ENCODE measurements at places on chromosomes 2 and 18. TPM values are rescaled to one million over a fixed set of nuclear protein-coding genes. Genes with fewer than 3 reads are reported as not detected.

- H3K27me3 ChIP-seq, result no peaks in the 10 kb centered on the region
- no peaks in the 10 kb centered on the region for H3K4me1 ChIP-seq
- no peak overlapping the region for H3K27ac ChIP-seq
- no peaks in the 10 kb centered on the region for H3K36me3 ChIP-seq
- no peak overlapping the region for H3K4me3 ChIP-seq
These were observed 189.6 kb downstream of the DSC3 start for GRCh38 chr18:30852980-30853379.

DNA sequence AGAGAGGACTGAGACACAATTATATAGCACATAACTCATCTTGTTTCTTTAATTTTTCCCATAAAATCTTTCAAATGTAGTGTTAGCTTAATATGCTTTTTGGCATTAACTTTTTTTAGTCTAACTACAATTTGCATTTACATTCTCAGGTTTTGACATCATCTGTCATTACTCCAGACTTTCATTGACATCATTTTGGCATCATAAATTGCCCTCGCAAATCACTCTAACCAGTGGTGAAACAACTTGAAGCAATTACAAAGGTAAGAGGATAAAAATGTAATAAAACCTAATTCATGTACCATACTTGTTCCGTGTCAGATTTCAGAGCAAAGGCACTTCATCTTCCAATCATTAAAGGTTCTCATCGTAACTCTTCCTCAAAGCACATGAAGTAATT is 41.4 kb downstream of the RFX8 start:
- no peak for DNase-seq
- no peak overlapping the region for H3K4me3 ChIP-seq
- H3K27me3 ChIP-seq, result no peaks in the 10 kb centered on the region
- H3K36me3 ChIP-seq, result no peaks in the 10 kb centered on the region
- no peak overlapping the region for H3K27ac ChIP-seq
- H3K4me1 ChIP-seq, result no peaks in the 10 kb centered on the region

- no peaks in the 10 kb centered on the region for H3K4me1 ChIP-seq
- H3K27ac ChIP-seq, result no peak overlapping the region
- H3K36me3 ChIP-seq, result no peaks in the 10 kb centered on the region
- no peak overlapping the region for H3K4me3 ChIP-seq
- H3K27me3 ChIP-seq, result no peaks in the 10 kb centered on the region
These were observed 78.6 kb downstream of the NDUFA10 start for GRCh38 chr2:239946562-239946863.

DNA sequence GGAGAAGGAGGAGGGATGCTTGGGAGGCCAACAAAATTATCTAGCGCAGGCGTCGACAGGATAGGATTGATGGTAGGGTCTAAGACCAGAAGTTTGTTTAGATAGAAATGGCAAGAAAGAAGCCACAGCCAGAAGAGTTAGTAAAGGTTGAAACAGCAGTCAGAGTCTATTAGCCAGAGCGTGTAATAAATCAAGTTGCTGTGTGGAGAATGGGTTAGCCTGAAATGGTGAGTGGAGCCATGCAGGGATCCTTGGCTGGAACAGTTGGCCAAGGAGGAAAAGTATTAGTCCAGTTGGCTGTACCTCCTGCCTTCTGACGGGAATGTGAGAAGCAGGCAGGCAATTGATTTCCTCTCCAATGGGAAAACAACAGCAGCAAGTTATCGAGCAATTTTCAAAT is 190.7 kb upstream of the CCDC68 start:
- DNase-seq, result no peak
- H3K27me3 ChIP-seq, result no peaks in the 10 kb centered on the region
- no peaks in the 10 kb centered on the region for H3K36me3 ChIP-seq
- no peak overlapping the region for H3K27ac ChIP-seq

DNA sequence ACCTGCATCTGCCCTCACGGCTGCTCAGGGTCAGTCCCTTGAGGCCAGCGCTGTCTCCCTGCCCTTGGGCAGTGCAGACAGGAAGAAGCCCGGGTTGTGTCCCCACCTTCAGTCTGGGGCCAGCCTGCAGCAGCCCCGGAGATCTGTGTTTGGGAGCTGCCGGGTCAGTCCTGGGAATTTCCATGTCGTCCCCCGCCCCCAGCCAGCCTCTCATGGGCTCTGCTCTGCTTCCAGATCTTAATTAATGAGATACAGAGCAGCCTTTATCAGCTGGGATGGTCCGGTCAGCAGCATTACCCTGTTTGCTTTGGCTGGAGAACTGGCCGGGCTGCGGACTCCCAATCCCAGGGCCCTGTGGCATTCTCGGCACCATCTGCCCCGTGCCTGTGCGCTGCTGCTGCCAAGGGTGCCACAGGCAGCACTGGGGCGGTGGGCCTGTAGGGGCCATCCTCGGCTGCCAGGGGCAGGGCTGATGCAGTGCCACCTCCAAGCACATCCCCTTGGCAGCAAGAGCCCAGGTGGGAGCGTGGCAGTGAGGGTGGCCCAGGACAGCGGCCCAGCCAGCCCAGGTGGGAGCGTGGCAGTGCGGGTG is 2.4 kb downstream of the BOK start:
- no peak for DNase-seq
- H3K4me3 ChIP-seq, result no peak overlapping the region
- no peaks in the 10 kb centered on the region for H3K27me3 ChIP-seq
- no peaks in the 10 kb centered on the region for H3K36me3 ChIP-seq
- peaks cover 14% of the 10 kb centered on the region for H3K4me1 ChIP-seq

DNA sequence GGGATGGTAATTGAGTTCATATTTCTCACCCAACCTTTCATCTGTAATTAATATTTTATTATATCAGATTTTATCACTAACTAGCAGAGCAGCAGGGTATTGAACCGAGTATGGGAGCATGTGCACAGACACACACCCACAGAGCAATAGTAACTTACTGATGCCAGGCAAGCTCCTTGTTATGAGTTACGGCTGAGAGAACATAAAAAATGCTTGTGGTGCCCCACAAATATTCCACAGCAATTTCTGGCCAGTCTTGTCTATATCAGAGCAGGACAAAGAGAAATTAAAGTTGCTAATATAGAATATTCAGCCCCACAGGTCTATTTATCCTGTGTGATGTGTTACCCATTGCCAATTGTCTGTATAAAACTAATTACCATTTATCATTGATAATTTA is 501.8 kb upstream of the RAB12 start:
- H3K27ac ChIP-seq, result no peak overlapping the region
- no peak overlapping the region for H3K4me3 ChIP-seq
- no peaks in the 10 kb centered on the region for H3K36me3 ChIP-seq
- no peak for DNase-seq
- no peaks in the 10 kb centered on the region for H3K27me3 ChIP-seq

- DNase-seq, result no peak
- H3K27ac ChIP-seq, result no peak overlapping the region
- H3K27me3 ChIP-seq, result no peaks in the 10 kb centered on the region
- H3K36me3 ChIP-seq, result no peaks in the 10 kb centered on the region
These were observed 344.3 kb downstream of the CYP26B1 start for GRCh38 chr2:71803398-71803797.

DNA sequence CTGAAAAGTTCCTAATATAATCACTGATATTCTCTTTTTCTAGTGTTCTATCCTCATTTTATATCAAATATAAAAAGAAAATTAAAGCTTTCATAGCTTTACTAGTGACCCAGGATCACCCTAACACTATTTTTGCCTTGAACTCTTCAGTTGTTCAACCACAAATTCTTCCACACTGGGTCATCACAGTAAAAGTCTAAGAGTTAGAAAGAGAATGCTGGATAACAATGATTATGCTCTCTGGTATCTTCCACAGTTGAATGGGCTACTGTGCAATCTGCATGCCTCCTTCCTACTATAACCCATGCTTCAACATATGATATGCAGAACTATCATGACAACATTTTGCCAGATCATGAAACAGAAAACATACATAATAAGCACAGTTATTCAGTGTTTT is 32.3 kb downstream of the CHN1 start:
- H3K4me3 ChIP-seq, result no peak overlapping the region
- no peaks in the 10 kb centered on the region for H3K27me3 ChIP-seq
- peaks cover 12% of the 10 kb centered on the region for H3K4me1 ChIP-seq
- H3K27ac ChIP-seq, result no peak overlapping the region

DNA sequence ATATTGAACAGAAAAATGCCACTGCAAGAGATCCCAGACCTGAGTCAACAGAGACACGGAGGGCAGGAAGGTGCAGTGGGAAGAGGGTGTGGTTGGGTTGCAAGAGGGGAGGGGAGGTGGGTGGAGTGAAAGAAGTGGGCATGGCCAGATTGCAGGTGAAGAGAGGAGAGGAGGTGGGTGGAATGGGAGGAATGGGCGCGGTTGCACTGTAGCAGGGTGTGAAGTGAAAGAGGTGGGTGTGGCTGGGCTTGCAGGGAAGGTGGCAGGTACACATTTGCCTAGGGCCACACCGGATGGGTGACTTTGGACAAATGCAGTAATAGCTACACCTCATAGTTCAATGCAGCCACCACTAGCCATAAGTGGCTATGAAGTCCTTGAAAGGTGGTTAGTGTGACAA is 71.1 kb downstream of the DOCK10 start:
- H3K36me3 ChIP-seq, result no peaks in the 10 kb centered on the region
- peaks cover 25% of the 10 kb centered on the region for H3K4me1 ChIP-seq
- DNase-seq, result peak; percentile 84
- no peak overlapping the region for H3K27ac ChIP-seq
- H3K4me3 ChIP-seq, result no peak overlapping the region

GRCh38 chr2:6368281-6368680 is 497.4 kb downstream of the CMPK2 start:
- no peak for DNase-seq
- H3K27ac ChIP-seq, result no peak overlapping the region
- no peaks in the 10 kb centered on the region for H3K4me1 ChIP-seq
- no peak overlapping the region for H3K4me3 ChIP-seq
- no peaks in the 10 kb centered on the region for H3K27me3 ChIP-seq

Gene RTP5
- not detected for total RNA-seq

Gene LTBP1
- 23.1 TPM for total RNA-seq

Gene SLC30A3
- total RNA-seq, result not detected

Gene SERPINB11
- total RNA-seq, result not detected

Gene SERPINB4
- not detected for total RNA-seq

Gene DNER
- total RNA-seq, result not detected
